ENCODE measurements at places on chromosomes 11 and 22. TPM values are rescaled to one million over a fixed set of nuclear protein-coding genes. Genes with fewer than 3 reads are reported as not detected.

PLA2G3 gene
- not detected for polyA plus RNA-seq

ZNF280B gene
- 0.49 TPM for polyA plus RNA-seq

DDI1 gene
- not detected for polyA plus RNA-seq

B3GAT1 gene
- 2.1 TPM for polyA plus RNA-seq

VSIG10L2 gene
- polyA plus RNA-seq = 3.1 TPM

SLC35F2 gene
- polyA plus RNA-seq = 7.2 TPM

RFPL3 gene
- not detected for polyA plus RNA-seq

FXYD6 gene
- polyA plus RNA-seq = 40.8 TPM

HBB gene
- 1,699 TPM for polyA plus RNA-seq

FOSL1 gene
- polyA plus RNA-seq = 1.2 TPM

DNA sequence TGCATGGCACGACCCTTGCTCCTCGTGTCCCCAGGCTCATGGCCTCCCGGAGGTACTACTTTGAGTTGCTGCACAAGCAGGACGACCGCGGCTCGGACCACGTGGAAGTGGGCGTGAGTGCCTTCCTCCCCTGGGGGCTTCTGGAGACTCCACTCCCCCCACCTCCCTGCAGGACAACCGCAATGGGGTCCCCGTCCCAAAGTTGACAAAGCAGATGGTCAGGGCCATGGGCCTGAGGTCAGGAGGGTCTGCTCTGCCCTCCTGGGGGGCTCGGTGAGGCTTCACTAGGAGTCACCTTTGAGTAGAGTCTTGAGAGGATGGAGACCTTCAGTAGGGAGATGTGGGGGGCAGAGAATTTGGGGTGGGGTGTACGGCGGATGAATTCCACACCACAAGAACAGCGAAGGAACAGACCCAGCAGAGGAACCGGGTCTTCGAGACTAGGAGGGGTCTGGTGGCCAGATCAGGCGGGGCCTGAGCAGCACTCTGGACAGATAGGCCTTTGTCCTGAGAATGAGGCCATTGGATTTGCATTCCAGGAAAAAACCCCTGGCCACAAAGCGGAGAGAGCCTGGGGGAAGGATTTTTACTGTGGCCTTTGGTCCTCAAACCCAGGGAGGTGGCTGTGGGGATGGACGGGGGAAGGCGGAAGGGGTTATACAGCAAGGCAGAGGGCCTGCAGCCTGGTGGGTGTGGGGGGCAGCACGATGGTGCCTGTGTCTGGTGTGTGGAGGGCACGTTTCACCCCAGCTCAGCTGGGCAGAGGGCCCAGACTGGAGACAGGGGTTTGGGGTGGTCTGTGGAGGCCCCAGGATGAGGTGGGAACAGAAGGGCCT lies 4.6 kb downstream of the B4GALNT4 start:
- no peak overlapping the region for H3K4me3 ChIP-seq
- DNase-seq = no peak
- H3K36me3 ChIP-seq = no peaks in the 10 kb centered on the region
- peaks cover 1% of the 10 kb centered on the region for H3K27me3 ChIP-seq

DNA sequence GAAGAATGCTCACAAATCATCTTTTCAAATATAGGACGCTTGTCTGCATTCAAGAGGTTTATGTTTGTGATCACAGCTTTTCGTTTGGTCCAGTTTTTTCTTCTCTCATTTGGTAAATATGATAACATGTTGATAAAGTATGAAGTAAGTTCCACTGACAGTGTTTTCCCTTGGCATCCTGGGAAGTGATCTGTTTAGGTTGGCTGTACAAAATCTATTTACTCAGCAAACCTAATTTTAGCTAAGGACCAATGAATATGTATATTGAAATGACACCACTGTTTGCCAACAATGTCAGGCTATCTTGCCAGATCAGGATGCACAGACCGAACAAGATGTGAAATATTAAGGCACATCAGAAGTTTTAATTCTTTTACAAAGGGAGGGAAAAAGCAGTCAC lies 1230.8 kb downstream of the LRRC4C start:
- no peak overlapping the region for H3K4me3 ChIP-seq
- no peak for DNase-seq
- H3K36me3 ChIP-seq = no peaks in the 10 kb centered on the region
- H3K27ac ChIP-seq = no peak overlapping the region
- H3K4me1 ChIP-seq = no peaks in the 10 kb centered on the region
- H3K27me3 ChIP-seq = no peaks in the 10 kb centered on the region

- H3K4me1 ChIP-seq = no peaks in the 10 kb centered on the region
- no peaks in the 10 kb centered on the region for H3K27me3 ChIP-seq
- no peak for DNase-seq
- no peaks in the 10 kb centered on the region for H3K36me3 ChIP-seq
- H3K27ac ChIP-seq = no peak overlapping the region
- H3K4me3 ChIP-seq = no peak overlapping the region
Measured at GRCh38 chr11:113106507-113106906, 145.3 kb downstream of the NCAM1 start.

DNA sequence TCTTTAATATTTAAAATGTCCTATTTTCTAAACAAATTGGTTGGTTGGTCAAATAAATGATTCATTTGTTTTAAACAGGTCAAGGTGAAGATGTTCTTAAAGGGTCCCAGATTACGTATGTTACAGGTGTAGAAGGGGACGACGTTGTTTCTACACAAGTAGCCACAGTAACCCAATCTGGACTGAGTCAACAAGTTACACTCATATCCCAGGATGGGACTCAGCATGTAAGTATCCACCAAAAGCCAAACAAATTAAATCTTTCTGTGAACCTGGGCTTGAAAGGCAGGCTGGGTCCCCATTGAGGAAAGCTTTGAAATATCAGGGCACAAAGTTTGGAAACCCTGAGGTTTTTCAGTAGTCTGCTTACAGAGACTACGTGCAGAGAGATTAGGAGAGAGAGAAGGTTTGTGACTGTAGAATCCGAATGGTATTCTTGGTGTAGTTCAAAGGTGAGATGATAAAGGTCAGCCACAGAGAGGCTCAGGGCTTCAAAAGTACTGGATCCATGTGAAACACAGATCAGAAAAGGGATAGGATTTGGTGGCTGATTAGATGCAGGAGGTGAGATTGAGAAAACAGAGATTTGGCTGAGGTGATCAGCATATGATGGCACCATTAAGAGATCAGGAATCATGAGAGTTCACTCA lies 51.7 kb downstream of the ZNF143 start:
- H3K4me3 ChIP-seq = no peak overlapping the region
- H3K27me3 ChIP-seq = no peaks in the 10 kb centered on the region
- peaks cover 4% of the 10 kb centered on the region for H3K4me1 ChIP-seq
- no peak overlapping the region for H3K27ac ChIP-seq

DNA sequence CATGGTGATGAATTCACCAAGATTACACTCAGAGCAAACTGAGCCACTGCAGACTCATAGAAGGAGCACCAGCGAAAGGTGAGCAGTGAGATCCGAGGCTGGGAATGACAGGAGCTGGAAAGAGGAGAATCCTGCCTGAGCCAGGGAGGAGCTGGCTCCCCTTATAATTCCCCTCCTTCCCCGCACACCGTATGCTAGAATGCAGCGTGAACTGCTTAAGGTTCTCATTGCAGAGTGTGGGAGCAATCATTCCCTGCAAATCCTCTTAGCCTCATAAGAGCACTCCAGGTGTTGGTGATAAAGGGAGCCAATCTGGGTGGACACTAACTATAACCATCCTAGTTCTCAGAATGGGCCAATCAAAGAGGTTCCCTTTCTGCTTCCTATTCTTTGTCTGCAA lies 127.6 kb upstream of the TEAD1 start:
- no peak for DNase-seq
- no peak overlapping the region for H3K4me3 ChIP-seq
- no peaks in the 10 kb centered on the region for H3K4me1 ChIP-seq

GRCh38 chr11:71935338-71935925 lies 6.6 kb downstream of the RNF121 start:
- H3K36me3 ChIP-seq = no peaks in the 10 kb centered on the region
- H3K27ac ChIP-seq = no peak overlapping the region

GRCh38 chr11:6611092-6611962 lies 689 bp downstream of the TAF10 start:
- peaks cover 47% of the 10 kb centered on the region for H3K36me3 ChIP-seq
- peak overlapping the region; percentile 92 for H3K4me3 ChIP-seq
- DNase-seq = peak; percentile 69
- peak overlapping the region; percentile 98 for H3K27ac ChIP-seq
- no peaks in the 10 kb centered on the region for H3K27me3 ChIP-seq

DNA sequence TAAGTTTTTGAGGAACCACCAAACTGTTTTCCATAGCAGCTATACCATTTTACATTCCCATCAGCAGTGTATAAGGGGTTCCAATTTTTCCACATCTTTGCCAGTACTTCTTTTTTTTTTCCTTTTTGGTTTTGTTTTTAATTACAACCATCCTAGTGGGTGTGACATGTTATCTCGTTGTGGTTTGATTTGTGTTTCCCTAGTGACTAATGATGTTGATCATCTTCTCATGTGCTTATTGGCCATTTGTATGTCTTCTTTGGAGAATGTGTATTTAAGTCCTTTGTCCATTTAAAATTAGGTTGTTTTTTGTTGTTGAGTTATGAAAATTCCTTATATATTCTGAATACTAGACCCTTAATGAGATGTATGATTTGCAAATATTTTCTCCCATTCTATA lies 59.3 kb downstream of the STIM1 start:
- peaks cover 40% of the 10 kb centered on the region for H3K4me1 ChIP-seq
- no peaks in the 10 kb centered on the region for H3K27me3 ChIP-seq
- H3K4me3 ChIP-seq = no peak overlapping the region

- H3K27me3 ChIP-seq = no peaks in the 10 kb centered on the region
- peak overlapping the region; percentile 99 for H3K27ac ChIP-seq
- peaks cover 62% of the 10 kb centered on the region for H3K4me1 ChIP-seq
- peak; percentile 77 for DNase-seq
Measured at GRCh38 chr22:32475468-32476010, 928 bp downstream of the FBXO7 start.

Measured in spleen (tissue), 13 donors.